ENCODE measurements at places on chromosomes 1 and 21.
A peak's percentile ranks its signal among the peaks of the same experiment; 100 is the strongest.

GRCh38 chr21:19684328-19684727 is 1280.7 kb upstream of the TMPRSS15 start:
- DNase-seq: no peak

GRCh38 chr1:173057984-173058383 is 7.2 kb upstream of the TNFSF18 start:
- no peak for DNase-seq

DNA sequence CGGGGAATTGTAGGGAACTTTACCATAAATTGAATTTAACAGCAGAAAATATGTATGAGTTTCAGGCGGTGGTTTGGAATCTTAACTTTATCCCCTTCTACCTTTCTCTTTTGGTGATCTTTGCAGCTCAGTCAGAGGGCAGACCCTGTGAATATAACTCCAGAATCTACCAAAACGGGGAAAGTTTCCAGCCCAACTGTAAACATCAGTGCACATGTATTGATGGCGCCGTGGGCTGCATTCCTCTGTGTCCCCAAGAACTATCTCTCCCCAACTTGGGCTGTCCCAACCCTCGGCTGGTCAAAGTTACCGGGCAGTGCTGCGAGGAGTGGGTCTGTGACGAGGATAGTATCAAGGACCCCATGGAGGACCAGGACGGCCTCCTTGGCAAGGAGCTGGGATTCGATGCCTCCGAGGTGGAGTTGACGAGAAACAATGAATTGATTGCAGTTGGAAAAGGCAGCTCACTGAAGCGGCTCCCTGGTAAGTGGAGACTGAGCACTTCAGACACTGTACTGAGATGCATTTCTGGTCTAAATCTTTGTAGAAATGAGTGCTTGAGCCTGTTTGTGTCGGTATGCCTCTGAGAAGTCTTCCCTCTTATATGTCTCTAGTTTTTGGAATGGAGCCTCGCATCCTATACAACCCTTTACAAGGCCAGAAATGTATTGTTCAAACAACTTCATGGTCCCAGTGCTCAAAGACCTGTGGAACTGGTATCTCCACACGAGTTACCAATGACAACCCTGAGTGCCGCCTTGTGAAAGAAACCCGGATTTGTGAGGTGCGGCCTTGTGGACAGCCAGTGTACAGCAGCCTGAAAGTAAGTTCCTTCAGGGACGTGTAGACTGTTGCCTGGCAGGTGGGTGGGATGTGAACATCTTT is 1.5 kb downstream of the CCN1 start:
- DNase-seq: peak; percentile 82

- DNase-seq: peak; percentile 69
Observed at GRCh38 chr1:45359882-45360513, 19.8 kb upstream of the MUTYH start.

All from astrocyte of the spinal cord (primary cell).